ENCODE measurements at places on chromosomes 16 and 17.

DNA sequence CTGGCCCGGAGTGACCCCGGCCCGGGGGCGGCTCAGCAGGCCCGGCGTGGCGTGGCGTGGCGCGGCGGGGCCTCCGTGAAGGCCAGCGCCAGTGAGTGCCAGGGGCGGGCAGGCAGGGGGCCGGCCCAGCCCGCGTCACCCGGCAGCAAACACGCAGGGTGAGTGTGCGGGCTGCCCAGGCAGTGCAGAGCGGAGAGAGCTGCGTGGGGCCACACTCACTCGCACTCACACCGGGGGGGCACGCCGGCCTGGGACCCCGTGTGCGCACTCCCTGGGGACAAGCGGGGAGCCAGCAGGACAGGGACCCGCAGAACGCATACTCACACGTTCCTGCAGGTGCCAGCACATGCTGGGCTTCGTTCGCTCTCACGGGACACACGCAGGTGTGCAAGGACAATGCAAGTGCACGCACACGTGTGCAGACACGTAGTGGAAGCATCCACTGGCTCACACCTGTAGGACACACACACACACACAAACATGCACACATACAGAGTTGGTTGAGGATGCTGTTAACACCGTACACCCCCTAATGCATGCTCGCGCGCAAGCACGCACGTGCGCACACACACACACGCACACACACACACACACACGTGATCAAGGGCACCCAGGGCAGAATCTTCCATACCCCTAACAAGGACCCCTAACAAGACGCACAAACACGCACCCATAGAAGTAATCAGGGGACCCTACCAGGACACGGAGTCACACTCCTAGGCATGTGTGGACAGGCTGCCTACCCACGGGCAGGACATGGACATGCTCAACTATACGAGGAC, 7.7 kb downstream of the USP6 start:
- no peak for DNase-seq

DNA sequence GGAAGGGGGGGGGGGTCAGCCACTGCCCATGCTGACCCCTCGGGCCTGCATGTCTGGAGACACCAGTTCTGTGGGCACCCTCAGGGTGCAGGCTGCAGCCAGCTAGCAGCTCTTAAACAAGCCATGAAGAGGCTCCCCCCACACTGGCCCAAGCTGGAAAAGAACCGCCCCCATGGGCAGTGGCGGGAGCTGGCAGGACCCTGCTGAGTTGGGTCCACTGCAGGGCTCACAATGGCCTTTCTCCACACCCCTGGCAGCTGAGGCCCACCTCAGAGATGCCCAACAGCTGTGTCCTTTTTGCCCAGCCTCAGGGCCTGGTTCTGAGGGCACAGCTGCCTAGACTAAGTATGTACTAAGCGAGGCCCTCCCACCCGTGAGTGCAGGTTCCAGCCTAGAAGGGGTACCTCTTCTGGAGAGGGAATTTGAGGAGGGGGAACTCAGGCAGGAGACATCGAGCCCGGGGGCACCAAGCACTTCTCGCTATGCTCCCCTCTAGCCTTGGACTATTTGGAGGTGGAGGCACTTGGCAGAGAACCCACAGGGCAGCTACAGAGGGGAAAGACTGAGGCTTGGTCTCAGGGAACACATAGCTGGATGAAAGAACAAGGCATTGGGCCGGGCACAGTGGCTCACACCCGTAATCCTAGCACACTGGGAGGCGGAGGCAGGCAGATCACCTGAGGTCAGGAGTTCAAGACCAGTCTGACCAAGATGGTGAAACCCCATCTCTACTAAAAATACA, 3.2 kb downstream of the THRA start:
- DNase-seq, result no peak

GRCh38 chr16:30491744-30492308, 19.3 kb downstream of the ITGAL start:
- DNase-seq, result no peak

DNA sequence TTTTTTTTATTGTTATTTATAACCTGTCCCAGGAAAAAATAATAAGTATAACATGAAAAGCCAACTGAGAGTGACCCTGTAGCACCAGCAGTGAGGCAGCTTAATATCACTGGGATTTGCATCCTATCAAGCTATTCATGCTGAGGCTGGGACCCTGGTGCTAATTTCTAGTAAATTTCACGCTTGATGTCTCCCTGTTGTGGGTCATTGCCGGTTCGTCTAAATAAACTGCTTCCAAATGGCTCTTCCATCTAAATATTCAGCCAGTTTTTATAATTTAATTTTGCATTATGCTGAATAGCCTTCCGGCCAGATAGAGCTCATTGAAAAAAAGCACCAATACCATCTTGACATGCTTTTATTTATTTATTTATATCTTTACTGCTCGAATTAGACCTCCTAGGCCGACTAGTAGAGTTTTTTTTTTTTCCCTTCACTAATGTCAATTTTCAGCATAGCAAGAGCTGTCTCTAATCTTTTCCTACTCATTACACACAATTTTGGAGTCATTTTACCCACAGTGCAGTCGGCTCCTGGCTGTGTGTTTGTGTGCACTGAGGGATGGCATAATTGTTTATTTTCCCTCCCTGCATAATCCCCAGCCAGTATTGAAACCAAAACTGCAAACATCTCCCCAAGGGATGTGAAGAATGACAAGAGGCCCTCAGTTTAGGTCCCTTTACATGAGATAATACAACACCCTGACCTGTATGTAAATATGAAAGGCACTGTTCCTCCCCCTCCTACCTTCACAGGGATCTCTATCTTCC, 168.8 kb downstream of the AATF start:
- no peak for DNase-seq

GRCh38 chr17:28008513-28008912, 34.0 kb upstream of the NLK start:
- DNase-seq, result no peak

DNA sequence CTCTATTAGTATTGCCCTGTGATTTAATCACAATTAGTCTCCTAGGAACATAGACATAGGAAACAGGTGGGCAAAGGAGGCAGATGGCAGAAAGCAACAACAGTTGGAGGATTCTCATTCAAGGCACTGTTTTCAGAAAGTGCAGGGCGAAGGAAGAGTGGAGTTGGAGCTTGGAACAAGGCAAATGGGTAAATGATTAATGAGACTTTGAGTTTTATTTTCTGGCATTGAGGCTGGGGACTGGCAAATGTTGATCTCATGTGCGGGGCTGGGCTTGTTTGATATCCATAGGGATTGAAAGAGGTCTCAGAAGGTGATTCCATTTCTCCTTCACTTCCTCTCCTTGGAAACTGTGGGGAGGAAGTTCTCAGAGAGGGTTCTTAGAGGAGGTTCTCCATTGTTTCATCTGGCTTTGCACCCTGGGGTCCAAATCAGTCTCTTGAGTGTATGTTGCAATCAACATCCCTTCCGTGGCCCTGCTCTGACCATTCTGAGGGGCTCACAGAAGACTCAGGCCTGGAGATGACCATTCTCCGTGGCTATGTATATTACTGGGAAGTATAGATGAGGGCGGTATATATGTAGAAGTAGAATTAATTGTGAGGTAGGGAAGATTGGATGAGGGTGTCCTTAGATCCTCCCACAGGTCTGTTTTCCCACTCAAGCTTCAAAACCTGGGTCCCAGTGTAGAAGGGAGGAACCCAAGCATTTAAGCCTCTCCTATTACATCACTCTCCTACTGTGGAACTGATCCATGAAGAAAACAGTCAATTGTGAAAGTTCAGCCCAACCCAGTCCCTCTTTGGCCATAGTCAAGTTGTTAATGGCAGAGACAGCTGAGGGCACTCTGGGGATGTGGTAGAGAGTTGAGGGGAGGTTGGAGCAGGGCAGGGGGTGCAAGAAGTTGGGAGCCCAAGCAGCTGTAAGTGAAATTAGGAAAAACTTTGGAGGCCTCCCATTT, 36.5 kb upstream of the SRSF1 start:
- DNase-seq, result no peak

GRCh38 chr16:88303890-88304819, 78.6 kb upstream of the ZNF469 start:
- DNase-seq, result no peak

DNA sequence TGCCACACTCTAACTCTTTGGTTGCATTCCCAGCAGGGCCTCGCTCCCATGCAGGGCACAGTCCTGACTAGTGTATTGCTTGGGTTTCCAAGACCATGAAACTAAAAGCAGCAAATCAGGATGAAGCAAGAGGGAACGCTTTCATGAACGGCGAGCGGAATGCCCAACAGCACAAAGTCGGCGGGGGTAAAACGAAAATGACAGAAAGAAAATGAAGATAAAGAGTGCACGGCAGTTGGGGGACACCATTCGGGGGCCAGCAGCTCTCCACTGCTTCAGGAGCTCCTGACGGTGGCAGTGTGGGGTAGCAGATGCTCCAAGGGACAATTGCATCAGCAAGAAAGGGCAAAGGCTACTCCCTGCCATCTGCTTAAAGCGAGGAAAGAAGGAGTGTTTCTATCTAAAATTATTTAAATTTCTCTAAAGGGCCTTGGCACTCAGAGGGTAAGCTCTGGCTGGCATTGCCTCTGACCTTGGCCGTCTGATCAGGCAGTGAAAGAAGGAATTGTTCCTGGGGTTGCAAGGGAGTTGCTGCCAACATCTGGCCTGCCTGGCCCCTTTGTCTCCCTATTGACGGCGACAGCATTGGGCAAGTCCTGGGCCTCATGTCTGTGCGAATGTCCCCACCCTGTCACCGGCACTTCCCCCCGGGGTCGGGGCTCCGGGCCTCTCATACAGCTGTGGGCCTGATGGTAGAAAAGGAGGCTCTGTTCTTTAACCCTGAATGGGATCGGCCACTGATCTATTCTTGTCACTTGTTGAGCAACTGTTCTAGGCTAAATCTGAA, 138.2 kb downstream of the CMIP start:
- no peak for DNase-seq
